AG08396 (cell line): ENCODE measurements at places on chromosomes 2 and 18.

- DNase-seq, result peak; percentile 34
These were observed 564 bp downstream of the GCC2 start for GRCh38 chr2:108449410-108450130.

GRCh38 chr2:181366675-181367175 lies 90.5 kb upstream of the ITGA4 start:
- DNase-seq, result no peak

GRCh38 chr2:166282154-166282553 lies 93.6 kb downstream of the SCN9A start:
- no peak for DNase-seq

GRCh38 chr2:37829616-37830395 lies 95.3 kb upstream of the RMDN2 start:
- DNase-seq, result no peak

GRCh38 chr2:105836840-105837692 lies 92.4 kb downstream of the NCK2 start:
- DNase-seq, result no peak

- no peak for DNase-seq
These were observed 1171.7 kb upstream of the ZEB2 start for GRCh38 chr2:145691659-145692058.

- no peak for DNase-seq
These were observed 244.7 kb downstream of the HNMT start for GRCh38 chr2:138209009-138209408.

GRCh38 chr2:142878031-142878678 lies 691 bp downstream of the KYNU start:
- no peak for DNase-seq
